Posterior vena cava (tissue), 2 donors: ENCODE measurements at places on chromosomes 4 and X. TPM values are rescaled to one million over a fixed set of nuclear protein-coding genes. Genes with fewer than 3 reads are reported as not detected.

- no peak for DNase-seq
These were observed 344.7 kb downstream of the GALNTL6 start for GRCh38 chr4:172157946-172158345.

DNA sequence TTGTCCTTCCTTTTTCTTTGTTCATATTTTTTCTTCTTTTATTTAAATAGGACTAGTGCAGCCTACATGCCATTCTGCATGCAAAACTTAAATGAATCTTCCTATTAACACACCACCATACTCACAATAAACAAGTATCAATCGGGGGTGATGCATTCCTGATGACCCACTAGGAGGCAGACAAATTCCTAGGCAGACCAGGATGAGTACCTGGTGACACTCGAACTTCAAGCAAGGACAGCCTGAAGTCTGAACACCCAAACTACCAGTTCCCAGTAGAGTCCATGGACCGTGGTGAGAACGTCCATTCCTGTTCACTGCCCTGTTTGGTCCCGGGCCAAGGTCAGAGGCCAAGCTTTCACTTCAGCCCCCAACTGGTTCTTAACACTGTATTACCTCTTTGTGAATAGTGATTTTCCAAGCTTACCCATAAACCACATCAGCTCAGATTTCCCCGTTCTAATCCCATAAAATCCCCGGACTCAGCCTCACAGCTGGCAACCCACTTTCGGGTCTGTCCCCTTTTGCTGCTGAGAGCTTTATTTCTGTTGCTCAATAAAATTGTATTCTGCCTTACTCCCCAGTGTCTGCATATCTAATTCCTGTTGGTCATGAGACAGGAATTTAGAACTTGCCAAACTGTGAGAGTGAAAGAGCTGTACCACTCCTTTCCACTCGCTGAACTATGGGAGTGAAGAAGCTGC lies 1286.6 kb downstream of the FSTL5 start:
- no peak for DNase-seq

MAGEB10 gene
- total RNA-seq: not detected

DMD gene
- total RNA-seq: 139 TPM

DNA sequence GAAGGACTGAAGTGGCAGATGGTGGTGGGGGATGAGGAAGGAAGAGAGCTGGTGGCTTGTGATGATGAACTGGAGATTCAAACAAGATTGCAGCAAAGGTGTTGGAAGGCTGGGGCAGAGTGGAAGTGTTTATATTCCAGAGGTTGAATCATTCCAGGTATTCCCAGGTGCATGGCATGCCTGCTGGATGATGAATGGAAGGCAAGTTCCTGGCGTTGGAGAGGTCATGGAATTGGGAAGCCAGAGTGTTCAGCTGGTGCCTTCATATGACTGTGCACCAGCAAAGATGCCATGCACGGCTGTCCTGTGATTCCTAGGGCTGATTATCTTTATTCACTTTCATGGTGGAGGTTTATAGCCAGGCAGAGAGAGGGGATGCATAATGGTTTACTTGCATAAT lies 135.8 kb upstream of the PUDP start:
- no peak for DNase-seq

MAGEB16 gene
- total RNA-seq: not detected

GRCh38 chrX:22788221-22788620 lies 211.5 kb upstream of the DDX53 start:
- DNase-seq: no peak

DNA sequence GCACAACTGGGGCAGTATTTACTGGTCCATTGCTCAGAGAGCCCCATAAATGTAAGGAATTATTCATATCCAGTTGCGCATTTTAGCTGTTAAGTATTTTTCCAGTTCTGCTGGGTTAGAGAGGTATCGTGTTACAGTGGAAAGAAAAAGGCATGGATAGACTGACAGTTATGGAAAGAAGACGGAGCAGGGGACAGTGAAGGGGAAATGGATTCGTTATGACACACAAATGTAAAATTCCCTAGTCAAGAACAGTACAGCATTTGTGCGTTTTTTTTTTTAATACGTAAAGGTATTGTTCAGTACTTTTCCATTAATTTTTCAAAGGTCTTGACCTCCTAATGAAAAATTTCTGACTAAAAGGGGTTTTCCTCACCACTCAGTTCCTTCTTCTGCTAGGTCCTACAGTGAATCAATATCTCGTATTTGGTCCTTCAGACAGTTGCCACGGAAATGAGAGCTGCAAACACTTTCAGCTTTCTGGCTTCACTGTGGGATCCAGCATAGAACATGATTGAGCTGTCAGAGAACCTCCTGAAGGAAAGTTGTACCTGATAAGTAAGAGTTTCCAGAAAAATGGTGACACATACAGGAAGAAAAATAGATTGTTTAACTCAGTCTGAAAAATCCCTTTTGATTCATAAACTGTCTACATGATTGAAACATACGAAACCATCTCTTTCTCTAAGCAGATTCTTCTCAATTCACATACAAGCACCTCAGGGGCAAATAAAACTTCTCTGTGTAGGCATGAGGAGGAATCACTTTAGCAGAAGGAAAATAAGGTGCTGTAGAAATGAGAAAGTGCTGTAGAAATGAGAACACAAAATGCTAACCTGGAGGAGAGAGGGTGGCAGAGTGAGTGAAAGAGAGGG lies 21.8 kb upstream of the BBS12 start:
- no peak for DNase-seq

RASL11B gene
- 8.9 TPM for total RNA-seq

- no peak for DNase-seq
These were observed 26.5 kb downstream of the ZNF81 start for GRCh38 chrX:47863187-47863586.

DNA sequence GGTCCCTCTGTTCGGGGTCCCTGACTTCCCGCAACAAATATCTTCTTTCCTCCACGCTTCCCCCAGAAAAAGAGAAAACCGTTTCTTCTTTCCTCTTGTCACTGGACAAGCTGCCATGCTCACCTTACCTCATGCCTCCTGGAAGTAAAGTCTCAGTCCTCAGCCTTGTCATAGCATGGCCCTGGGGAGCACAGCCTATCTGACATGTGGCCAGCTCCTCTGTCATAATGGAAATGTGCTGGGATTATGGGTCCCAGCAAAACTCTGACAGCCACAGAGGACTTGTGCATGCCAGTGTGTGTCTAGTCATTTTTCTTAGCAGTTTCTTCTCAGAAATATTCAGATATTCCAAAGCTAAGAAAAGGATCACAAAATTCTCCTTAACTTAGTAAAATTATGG lies 122.4 kb downstream of the AASDH start:
- no peak for DNase-seq

DNA sequence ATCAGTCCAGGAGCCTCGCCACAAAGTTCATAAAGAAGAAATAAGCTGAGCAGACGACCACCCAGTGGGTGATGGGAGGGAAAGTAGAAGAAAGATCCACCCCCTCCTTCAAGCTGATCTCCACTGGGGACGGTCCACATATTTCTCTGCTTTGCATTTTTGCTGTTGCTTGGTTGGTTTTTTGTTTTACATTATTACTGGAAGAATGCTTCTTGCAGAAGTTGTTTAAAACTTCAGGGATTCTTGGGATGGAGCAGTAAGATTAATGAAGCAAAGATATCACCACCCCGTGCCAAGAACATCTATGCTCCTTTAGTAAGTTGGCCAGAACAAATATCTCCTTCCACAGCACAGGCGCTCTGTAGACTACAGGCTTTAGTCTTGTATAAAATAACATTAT lies 30.1 kb downstream of the LGI2 start:
- DNase-seq: no peak

DNA sequence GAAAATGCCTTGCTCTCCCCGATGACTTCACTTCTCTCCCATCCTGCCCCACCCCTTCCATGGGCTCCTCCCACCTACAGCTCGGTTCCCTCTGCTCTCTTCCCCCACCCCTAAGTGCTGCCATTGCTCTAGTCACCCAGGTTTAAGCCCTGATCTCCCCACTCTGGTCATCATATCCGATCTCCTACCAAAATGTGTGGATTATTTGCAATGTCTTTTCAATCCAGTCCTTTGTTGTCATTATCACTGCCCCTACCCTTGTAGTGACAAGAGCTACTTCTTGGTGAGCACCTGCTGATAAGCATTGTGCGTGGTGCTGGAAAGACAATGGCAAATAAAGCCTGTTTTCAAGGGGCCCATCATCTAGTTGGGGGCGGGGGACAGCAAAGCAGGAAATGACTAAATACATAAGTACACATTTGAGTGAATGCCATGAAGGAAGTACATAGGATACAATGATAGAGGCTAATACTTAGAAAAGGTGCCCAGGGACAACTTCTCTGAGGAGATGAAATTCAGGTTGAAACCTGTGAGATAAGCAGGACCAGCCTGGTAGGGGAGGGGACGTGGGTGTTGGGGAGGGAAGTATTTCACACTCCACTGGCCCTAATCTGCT lies 63.8 kb downstream of the DLG3 start:
- no peak for DNase-seq

- no peak for DNase-seq
These were observed at the start of gene CLIC2 for GRCh38 chrX:155334486-155335336. CLIC2 (minus strand) TSS chrX:155334614; CDS start chrX:155334427, 187 bp downstream.

GRCh38 chrX:40975951-40976350 lies 109.3 kb upstream of the USP9X start:
- no peak for DNase-seq

GRCh38 chr4:22323691-22324090 lies 192.2 kb downstream of the ADGRA3 start:
- DNase-seq: no peak

GRCh38 chrX:11111947-11112346 lies 815 bp downstream of the HCCS start:
- DNase-seq: no peak

DNA sequence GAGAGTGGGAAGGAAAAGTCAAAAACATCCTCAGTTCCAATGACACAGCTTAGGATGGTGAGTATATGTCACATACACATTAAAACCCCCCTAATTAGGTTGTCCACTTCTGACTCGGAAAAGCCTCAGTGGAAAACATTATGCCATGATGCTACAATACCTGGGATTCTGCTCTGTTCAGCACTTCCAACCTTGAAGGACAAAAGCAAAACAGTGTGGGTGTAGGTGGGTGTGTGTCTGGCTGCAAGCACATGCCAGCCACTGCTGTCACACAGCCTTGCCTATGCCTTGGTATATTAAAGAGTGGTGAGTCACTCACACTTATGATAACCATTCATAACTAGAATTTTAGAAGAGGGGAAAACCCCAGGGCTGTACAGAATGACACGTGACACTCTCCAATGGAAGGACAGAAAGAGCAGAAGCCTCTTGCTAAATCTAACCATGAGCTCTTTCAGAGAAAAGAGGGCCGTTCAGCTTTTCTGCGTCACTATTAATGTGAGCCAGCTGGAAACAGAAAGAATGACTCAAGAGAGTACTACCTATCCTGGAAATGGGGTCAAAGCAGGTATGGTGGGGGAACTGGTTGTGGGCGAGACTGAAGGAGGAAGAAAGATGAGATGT lies 159.6 kb downstream of the TET2 start:
- DNase-seq: no peak

- no peak for DNase-seq
These were observed 60.1 kb downstream of the SH3RF1 start for GRCh38 chr4:169210504-169211118.

- DNase-seq: no peak
These were observed 62.5 kb downstream of the RGS12 start for GRCh38 chr4:3355266-3355748.

DNA sequence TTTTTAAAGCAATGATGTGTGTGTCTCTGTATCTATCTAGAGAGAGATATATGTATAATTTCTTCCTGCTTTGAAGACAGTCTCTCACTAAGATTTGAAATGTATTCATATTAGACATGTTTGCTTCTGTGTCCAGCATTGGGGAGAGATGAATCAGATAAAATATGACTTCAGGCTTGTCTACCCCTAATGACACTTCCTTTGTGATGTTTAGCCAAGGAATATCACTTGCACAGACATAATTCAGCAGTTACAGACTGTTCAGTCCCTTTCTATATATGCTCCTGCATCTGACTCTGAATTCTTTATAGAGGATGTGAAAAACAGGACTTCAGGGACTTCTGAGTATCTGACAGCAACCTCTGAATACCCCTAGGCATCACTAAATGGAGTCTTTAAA lies 158.4 kb downstream of the DCLK2 start:
- no peak for DNase-seq

MAGEB1 gene
- total RNA-seq: not detected

SH3TC1 gene
- total RNA-seq: 36.6 TPM

TMEM35A gene
- 13.8 TPM for total RNA-seq

DNA sequence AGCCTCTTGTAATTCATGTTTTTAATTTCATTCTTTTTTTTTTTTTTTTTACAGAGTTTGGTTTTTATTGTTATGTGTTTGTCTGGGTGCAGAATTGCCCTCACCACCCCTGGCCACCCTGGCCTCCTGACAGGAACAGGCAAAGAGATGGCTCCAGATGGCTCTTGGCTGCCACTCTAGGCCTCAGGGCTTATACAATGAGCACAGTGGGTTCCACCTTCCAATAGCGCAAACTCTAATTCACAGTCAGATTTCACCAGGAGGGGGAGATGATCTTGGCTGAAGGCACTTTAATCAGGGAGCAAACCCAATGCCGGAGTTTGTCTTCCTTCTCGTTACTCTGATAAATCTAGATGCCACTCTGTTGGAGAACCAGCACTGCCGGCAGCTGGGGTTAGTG lies 24.8 kb downstream of the CPE start:
- DNase-seq: no peak

DNA sequence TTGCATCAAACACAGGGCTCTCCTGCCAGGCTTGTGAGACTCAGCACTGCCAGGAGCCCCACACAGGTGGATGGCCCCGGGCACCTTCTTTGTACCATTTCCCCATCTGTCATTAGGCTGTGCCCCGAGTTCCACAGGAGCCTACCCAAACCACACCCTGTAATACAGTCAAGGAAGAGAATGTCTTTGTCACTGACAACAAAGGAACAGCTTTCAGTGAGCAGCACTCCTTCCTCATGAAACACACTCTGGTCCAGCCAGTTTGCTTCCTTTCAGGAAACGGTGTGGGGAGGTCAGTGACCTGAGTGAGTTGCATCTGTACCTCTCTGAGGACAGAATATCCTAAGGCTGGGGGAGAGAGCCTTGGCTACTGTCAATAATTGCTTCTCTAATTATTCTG lies 53.7 kb downstream of the LNX1 start:
- DNase-seq: no peak

- no peak for DNase-seq
These were observed 47.6 kb downstream of the COL25A1 start for GRCh38 chr4:109254845-109255244.

IRF2 gene
- total RNA-seq: 29.4 TPM

GRCh38 chrX:2500091-2500802 lies 529 bp downstream of the DHRSX start:
- peak; percentile 83 for DNase-seq

CSAG2 gene
- total RNA-seq: not detected

DNA sequence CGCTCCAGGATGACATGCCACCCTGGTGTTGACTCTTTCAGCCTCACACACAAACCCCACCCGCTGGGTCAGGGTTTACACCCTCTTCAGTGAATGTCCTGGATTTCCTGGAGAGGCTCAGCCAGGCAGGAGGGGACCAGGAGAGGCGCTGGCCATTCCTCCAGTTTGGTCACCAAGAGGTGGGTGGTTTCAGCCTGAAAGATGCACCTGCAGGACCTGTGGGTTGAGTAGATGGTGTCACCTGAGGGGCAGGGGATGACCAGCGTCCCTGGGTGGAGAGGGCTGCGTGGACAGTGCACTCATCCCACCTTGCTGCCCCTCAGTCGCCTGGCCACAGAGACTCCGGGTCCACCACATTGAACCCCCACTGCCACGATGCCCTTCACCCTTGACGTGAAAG lies 179.7 kb downstream of the ASMT start:
- no peak for DNase-seq

GRCh38 chr4:152200511-152201333 lies 335.2 kb downstream of the FBXW7 start:
- DNase-seq: no peak
